Stimulated activated CD4-positive, alpha-beta T cell treated with anti-CD3 and anti-CD28 coated beads, Interleukin-1b, Interleukin-23, amount 100 ng/mL, for 48 hours (primary cell): ENCODE measurements at places on chromosomes 7 and 10.

DNA sequence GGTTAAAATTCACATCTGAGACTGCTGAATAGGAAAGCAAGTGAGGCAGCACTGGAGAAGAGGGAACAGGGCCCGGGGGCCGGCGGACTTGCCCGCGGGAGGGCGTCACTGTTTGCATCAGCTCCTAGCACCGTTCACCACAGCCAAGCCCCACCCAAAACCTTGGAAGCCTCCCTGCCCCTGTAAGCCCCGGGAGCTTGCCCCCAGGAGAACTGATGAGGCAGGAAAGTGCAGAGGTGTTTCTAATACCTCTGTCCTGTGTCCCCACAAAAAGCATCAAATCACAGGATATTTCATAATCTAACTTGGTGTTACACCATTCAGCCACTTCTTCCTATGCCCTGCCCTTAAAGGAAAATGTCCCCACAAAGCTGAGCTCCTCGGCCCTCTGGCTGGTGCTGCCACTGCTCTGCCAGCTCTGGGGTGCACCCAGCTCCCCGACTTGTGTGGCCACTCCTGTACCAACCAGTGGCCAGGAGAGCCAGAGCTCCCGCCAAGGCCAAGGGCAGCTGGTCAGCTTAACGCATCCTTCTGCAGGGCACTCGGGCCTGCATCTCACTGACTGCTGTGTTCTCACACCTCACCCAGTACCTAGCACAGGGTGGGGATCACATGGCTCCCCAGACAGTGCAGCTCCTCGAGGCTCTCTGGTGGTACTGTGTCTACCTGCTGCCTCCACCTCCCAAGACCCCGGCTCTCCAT, 47.3 kb upstream of the CNPY1 start:
- no peak for DNase-seq

DNA sequence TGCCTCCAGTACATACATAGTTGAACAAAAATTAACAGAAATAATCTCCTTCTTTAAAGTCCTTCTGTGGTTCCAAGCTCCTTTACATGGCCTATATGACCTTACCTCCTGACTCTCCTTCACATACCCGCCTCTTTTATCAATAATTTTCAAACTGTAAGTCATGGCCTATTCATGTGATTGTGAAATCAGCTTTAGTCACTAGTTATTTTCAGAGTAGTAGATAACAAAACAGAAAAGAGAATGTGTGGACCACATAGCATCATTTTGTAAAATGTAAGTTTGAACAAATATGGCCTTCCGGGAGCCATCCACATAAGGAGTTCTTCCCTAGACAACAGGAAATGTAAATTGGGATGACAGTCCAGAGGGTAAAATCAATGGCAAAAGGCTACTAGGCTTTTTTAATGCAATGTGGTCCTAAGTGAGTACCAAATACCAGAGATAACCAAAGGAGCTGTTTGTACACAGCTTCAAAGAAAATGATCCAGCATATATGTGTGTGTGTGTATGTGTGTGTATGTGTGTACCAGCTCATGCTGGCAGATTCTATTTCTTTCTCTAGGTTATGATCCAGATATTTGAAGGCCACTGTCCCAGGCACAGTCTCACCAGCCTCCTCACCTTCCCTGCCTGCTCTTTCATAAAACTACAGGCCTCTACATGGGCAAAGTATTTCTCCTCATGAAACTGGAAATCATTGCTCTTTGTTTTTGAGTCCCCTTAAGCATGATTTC, 12.3 kb upstream of the FAM133B start:
- DNase-seq: no peak

DNA sequence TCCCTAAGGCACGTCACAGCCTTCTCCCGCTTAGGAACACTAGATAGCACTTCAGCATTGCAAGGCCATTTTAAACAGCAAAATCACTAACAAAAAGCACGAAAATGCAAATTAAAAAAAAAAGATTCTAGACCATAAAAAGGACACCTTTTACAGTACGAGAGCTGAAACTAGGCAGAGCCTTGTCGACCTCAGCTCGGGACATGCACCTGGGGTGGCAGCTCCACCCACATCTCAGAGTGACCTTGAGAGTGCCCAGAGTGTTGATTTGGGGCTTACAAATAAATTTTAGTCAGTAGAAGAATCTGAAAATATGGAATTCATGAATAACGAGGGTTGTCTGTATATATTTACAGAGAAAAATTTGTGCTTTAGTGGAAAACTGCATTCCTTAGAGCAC, 1.1 kb downstream of the MRPS24 start:
- no peak for DNase-seq

- peak; percentile 29 for DNase-seq
These were observed 201.4 kb downstream of the PTEN start for GRCh38 chr10:88064608-88065382.

DNA sequence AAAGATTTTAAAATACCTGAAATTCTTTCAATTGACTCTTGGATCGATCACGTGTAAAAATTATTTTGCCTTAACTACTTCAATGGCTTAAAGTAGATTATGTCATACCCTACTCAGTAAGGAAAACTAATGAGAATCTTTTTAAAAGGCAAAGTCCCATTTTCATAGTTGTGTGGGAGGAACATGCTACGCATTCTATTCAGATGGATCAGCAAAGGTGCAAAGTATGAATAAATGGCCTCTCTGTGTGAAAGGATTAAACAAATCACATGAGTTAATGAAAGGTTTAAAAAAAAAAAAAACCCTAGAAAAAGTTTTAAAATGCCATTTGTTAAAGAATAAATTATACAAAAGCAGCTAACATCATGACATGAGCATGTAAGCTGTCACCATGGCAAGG, 77.1 kb downstream of the ENO4 start:
- no peak for DNase-seq
